Activated T-cell treated with anti-CD3 and anti-CD28 coated beads for 1 hour (primary cell): ENCODE measurements at places on chromosomes 3 and 15.

DNA sequence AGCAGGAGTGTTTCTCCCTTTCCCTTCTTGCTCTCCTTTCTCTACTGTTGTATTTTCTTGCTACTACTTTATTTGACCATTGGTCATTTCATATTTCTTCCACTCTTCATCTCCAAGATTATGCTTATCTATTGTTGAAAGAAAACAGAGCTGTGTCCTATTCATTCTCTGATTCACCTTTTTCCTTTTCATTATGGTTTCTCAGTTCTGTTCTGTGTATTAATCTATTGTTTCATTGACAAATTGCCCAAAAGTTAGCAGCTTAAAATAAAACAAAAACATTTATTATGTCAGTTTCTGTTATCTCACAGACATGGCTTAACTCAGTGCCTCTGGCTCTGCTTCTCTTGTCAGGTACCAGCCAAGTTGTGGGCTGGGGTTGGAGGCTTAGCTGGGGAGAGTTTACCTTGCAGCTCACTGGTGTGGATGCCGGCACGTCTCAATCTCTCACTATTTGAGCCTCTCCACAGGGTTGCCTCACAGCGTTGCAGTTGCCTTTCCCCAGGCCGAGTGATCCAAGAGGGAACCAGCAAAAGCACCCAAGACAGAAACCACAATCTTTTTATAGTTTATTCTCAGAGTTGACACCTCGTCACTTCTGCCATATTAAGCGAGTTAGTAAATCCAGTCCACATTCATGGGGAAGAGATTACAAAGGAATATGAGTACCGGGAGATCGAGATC lies 36.9 kb upstream of the FILIP1L start:
- DNase-seq: no peak

GRCh38 chr15:23866832-23867231 lies 179.7 kb upstream of the NDN start:
- no peak for DNase-seq

DNA sequence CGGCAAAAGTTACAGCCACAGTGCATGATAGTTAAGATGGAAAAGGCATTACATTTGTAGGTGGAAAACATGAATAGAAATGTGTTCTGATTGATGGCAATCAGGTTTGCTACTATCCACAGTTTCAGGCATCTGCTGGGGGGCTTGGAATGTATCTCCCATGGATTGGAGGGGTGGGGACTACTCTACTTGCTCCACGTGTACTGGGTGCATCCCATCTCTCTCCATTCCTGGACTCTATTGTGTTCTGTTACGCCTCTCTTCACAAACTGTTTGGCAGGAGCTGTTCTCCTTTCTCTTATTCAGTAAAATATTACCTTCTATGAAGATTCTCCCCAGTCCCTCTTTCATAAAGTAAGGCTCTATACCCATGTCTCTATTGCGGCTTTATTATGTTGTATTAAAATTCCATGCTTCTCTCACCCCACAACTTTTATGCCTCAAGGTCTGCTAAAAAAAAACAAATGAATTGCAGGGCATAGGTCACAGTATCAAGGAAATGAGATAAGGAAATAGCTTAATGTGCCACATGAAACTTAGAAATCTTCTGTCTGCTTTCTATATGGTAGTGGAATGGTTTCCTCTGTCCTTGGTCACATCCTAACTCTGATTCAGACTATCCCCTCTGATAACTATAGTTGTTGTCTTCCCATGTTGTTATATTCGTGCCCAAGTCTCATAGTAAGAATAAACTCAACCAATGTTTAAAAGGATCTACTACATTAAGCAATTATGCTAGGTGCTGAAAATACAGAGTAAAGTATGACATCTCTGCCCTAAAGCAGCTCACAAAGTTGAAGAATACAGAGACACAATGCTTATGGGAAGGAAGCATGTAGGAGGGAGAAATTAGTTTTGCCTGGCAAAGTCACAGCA lies 43.2 kb downstream of the LRRFIP2 start:
- DNase-seq: no peak

DNA sequence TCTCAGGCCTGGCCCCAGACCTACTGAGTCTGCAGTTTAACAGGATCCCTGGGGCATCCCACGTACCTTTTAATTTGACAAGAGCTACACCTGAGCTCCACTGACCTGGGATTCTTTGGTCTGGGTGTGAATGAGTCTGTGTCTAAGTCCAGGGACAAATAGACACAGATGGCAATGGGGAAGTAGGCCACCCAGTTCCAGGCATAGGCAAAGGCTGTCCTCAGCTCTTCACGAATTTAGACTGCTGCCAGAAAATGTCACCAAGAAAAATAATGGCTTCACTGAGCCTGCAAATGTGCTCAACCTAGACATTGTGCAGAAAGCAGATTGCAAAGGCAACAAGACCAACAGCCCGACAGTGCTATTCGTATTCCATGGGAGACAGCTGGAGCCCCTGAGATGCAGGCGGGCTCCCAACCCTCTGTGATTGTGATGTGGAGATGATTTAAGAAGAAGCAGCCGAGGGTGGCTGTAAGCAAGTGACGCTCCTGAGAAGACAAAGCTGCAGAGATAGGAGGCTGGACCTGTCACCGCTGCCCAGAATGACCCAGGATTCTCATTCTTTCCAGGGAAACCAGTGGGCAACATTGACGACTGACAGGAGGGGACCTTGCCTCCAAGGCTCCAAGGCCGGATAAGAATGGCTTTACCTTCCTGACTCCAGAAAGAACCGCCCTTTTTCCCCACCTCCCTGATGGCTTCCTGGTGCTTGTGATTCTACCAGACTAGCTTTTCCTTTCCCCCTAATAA lies 39.8 kb upstream of the IREB2 start:
- no peak for DNase-seq
